ENCODE measurements at places on chromosomes 2 and 18.

GRCh38 chr2:233235977-233236376 is 15.5 kb upstream of the ATG16L1 start:
- no peak for DNase-seq

GRCh38 chr18:44039826-44040225 is 640.9 kb upstream of the SETBP1 start:
- DNase-seq: no peak

GRCh38 chr2:79191081-79191480 is 31.5 kb upstream of the REG3A start:
- no peak for DNase-seq

- no peak for DNase-seq
These were observed 4.2 kb downstream of the TFPI start for GRCh38 chr2:187549951-187550555.

DNA sequence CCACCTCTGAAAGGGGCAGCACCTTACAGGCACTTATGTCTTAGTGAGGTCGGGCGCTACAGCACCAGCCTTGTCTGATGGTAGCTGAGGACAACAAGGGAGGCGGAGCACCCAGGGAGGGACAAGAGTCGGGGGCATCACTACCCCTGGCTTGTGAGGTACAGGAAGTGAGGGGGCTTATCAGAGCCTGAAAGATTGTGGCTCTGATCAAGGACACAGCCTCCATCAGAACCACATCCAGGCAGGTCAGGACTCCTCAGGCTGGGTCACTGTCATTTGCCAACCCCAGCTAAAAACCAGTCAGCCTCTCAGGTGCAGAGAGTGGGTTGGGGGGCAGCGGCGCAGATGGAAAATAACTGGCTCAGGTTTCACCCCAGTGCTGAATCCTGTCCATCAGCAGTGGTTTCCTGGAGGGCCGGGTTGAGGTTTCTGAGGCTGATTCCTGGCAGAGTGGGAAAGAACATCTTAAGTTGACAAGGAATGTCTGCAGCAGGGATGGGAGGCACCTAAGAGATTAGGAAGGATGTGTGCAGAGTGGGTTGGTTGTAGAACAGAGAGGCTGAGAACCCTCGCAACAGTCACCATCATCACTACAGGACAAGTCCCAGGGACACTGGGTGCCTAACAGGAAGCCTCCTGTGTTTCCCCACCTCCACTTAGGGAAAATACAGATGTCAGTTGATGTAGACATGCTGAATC is 45.3 kb downstream of the FBLN7 start:
- DNase-seq: no peak

- DNase-seq: no peak
These were observed 17.1 kb downstream of the GYPC start for GRCh38 chr2:126672980-126673605.

DNA sequence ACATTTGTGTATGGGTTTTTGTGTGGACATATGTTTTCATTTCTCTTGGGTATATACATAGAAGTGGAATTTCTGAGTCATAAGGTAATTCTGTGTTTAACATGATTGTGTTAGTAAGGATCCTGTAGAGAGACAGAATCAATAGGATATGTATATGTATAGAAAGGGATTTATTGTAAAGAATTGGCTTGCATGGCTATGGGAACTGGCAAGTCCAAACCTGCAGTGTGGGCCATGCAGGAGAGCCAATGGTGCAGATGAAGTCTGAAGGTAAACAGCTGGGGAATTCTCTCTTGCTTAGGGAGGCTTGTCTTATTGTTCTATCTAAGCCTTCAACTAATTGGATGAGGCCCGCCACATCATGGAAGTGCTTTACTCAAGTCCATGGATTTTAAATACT is 39.2 kb upstream of the IL1R2 start:
- no peak for DNase-seq

DNA sequence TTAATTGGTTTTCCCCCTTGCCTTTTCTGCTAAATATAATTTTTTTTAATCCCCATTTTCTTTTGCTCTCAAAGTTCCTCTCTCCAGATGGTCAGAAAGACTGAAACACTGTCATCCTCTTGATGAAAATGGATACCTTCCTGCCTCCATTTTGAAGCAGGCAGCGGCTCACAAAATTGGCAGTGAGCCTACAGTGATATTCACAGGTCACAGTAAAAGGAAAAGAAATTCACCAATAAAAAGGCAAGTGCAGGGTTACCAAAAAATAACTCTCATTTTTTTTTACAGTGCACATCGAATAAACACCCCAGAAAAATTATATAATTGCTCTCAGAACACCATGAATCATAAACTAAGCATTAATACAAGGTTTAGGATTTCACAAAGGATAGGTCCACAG is 307.5 kb downstream of the TCF4 start:
- no peak for DNase-seq

DNA sequence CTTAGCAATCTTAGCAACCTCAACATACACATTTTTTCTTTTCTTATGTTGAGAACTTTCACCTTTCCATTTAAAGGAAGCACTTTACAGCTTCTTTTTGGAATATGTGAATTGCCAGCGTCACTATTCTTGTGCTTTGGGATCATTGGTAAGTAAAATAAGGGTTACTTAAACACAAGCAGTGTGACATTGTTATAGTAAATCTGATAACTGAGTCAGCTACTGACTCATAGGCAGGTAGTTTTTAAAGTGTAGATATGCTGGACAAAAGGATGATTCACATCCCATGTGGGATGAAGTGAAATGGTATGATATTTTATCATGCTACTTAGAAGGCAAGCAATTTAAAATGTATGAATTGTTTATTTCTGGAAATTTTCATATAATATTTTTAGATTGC is 637.2 kb downstream of the DCDC2C start:
- no peak for DNase-seq

GRCh38 chr18:53991805-53992204 is 232.7 kb downstream of the MBD2 start:
- no peak for DNase-seq

DNA sequence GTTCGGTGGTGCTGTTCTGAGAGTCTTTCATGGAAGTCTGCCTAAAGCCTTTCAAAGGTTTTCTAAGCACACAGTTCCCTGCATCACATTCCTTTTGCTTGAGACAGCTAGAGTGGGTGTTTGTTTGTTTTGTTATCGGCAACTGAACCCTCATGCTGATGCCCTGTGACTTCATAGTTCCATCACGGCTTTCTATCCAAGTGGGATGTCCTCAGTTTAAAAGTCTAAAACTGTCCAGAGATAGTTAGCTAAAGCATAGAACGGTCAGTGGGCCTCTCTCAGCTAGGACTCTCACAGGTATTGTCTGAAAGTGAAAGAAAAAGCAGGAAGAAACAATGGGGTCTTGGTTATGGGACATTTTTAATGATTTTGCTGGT is 337.3 kb downstream of the OSR1 start:
- DNase-seq: no peak

- DNase-seq: no peak
These were observed 71.4 kb upstream of the TMEM87B start for GRCh38 chr2:111983478-111984212.

Measured in 8988T (cell line).